ENCODE measurements at places on chromosomes 1 and 21. TPM values are rescaled to one million over a fixed set of nuclear protein-coding genes. Genes with fewer than 3 reads are reported as not detected.
A peak's percentile ranks its signal among the peaks of the same experiment; 100 is the strongest.

DNA sequence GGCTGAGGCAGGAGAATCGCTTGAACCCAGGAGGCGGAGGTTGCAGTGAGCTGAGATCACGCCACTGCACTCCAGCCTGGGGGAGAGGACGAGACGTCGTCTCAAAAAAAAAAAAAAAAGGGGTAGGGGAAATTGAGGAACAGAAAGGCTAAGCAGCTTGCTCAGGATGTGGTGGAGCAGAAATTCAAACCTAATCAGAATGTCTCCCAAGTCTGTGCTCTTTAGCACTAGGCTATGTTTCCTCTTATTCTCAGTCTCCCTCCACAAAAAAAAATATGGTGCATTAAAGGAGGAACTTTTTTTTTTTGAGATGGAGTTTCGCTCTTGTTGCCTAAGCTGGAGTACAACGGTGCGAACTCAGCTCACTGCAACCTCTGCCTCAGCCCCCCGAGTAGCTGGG, 114.2 kb downstream of the SLC16A1 start:
- DNase-seq, result no peak

- peak; percentile 44 for DNase-seq
These were observed 441 bp downstream of the YARS1 start for GRCh38 chr1:32816676-32817158.

DNA sequence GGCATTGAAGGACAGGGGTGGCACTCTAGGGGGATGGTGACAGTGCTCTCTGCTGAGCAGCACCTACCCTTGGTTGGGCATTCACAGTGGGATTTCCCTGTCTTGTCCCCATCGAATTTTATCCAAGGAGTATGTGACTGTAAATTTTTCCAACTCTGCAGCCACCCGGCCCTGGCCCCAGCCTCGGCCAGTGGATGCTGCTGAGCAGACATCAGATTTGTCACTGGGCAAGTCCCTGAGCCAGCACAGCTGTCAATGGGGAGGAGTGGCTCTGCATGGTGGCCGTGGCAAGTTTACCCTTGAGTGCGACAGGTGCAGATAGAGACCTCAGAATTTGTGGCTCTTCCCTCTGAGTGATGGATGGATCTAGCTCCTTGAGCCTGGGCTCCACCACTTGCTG, 240.2 kb upstream of the CSF3R start:
- DNase-seq, result no peak

DNA sequence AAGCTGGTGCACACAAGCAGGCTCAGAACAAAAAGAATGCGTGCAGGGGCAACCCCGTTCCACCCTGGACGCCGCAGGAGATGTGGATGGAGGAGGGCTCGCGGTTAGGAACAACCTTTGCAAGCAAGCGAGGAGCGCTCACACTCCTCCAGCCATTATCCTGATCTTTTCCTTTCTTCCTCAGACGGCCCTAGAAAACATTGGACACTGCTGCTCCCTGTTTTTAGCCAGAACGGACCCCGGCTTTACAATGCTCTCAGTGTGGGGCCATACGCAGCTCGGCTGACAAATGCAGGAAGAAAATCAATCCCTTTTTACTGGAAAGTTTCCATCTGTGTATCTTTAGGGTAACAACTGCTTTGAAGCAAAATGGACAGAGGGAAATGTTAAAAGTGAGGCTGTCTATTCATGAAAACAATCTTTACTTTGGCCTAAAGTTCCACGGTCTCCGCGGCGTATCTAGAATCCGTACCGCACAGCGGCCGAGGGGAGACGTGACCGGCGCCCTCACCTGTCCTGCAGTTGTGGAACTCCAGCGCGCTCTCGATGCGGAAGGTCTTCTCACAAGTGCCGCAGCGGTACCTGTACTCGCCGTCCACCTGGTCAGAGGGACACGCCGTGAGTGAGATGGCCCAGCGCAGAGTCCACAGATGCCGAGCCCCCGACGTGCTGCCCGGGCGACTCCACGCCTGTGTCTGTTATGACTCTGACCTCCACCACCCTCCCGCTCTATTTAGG, 44.0 kb downstream of the PRDM15 start:
- DNase-seq, result no peak

DNA sequence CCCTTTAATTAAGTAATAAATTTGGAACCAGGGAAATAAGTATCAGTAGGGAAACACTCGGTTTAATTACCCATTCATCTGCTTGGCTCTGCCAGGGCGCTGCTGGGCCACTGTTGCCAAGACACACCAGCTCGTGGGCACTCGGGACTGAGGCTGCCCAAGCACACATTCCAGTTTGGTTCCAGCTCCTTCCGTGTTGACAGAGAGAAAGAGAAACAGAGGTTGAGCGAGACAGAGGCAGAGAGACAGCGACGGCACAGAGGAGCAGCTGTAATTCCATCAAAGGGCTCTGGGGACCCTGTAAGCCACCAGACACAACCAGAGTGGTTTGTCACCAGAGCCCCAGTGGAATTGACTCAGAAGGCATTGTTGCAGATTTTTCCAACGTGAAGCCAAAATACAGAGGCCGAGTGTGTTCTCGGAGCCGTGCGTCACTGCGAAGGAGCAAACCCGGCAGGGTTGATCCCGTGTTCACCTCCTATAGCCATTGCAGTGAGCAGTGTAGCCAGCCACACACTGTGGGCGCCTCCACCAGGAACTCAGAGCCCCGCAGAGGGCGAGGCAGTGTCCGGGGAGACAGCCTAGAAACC, 33.5 kb downstream of the SYF2 start:
- DNase-seq, result peak; percentile 58

GRCh38 chr1:87957331-87957730, 628.7 kb downstream of the LMO4 start:
- DNase-seq, result no peak

GRCh38 chr1:73144311-73144710, 862.0 kb upstream of the NEGR1 start:
- no peak for DNase-seq

DNA sequence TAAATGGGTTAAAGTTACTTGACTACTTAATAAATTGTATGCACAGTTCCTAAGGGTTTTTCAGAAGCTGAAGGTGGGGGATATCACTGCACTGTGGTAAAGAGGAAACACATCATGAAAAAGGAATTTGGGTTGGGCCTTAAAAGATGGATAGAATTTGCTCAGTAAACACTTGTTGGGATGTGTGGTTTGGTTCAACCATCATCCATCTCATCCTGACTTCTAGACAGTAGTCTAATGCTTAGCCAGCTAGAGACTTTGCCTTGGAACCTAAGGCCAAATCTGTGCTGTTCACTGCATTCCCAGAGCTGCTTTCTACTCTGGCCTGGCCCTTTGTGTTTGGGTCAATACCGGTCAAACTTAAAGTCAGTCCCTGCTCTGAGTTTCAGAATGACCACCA, 30.6 kb downstream of the LY9 start:
- no peak for DNase-seq

TRABD2B gene
- total RNA-seq, result not detected

HAO2 gene
- total RNA-seq, result not detected

C1orf94 gene
- total RNA-seq, result not detected

CRNN gene
- not detected for total RNA-seq

Data from LHCN-M2 (cell line).